Cardiac septum (tissue), 1 donor: ENCODE measurements at places on chromosomes 16 and 17. TPM values are rescaled to one million over a fixed set of nuclear protein-coding genes. Genes with fewer than 3 reads are reported as not detected.

DNA sequence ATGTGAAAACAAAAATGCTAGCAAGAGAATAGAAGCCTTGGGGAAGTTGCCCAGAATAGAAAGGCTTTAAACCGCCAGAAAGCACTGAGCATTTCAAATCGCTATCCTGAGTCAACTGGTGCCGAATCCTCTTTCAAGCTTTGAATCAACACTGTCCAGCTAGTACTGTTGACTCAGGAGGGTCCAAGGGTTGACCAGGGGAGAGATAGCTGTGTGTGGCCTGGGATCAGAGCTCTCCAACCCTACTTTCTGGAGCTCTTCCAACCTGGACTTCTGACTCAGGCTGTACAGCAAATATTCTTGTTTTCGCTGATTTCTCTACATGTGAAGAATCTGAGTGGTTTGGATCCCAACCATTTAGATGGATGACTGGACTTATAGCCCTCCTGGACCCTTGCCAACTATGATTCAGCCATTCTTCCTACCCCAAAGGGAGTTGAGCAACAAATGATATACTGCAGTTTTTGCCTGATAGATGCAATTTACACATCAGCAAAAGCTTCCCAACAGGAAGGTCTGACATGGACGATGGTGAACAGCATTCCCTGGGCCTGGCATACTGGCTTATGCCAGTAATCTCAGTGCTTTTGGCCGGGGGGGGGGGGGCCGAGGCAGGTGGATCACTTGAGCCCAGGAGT is 154.0 kb upstream of the SDK2 start:
- peak; percentile 17 for DNase-seq

DNA sequence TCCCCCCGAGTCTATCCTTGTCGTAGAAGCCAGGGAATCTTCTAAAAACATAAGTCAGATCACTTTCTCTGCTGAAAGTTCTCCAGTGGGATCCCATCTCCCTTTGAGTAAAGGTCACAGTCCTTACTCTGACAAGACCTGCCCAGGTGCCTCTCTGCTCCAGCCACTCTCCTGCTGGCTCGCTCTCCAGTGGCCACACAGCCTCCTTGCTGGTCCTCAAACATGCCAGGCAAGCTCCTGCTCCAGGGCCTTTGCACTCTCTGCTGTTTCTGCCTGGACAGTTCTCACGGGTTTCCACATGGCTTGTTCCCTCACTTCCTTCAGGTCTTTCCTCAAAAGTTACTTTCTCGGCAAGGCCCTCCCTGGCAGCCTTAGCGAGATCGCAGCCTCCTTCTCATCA is 3.4 kb downstream of the B9D1 start:
- DNase-seq = no peak

DNA sequence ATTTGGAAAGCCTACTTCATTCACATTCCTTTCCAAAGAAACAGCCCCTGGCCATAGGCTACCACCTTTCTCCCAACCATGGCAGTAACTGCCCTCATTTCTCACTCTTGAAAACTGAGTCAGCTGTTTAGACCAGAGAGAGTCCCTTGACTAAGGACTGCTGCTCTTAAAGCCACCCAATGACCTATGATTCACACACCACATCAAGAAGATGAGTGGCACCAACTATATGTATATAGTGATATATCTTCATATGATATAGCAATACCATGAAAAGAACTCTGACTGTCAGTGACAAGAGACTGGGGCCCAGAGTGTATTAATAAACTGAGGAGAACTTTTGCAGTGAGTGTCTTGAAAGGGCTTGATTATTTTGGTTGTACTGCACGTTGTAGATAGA is 404.5 kb upstream of the ASIC2 start:
- no peak for DNase-seq

DNA sequence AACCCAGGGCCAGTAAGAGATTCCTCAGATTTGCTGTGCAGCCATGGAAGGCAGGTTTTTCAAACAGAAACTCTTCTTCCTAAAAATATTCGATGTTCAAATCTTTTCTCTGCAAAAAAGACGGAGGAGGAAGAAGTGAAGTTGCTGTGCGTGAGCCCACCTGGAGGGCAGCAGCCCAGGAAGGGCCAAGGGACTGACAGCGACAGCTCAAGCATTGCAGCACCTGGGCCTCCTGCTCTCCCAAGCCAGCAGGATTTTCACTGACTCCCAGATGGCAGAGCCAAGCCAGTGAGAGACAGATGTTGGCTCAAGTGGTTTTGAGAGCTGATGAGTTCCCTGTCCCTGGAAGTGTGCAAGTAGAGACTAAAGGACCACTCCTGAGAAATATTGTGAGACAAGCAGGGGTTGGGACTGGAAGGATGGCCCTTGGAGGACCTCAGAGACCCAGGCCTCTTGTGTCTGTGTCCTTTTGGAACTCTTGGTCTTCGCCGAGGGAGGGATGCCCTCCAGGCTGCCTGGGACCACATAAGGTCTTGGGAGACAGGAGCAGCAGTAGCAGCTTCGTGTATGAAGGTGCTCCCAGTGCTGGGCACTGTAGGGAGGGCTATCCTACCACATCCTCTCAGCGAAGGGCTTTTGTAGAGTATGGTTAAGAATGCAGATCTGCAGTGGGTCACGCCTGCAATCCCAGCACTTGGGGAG is 29.3 kb upstream of the TNFRSF13B start:
- DNase-seq = peak; percentile 68

- DNase-seq = no peak
These were observed 114.4 kb downstream of the SOCS1 start for GRCh38 chr16:11141409-11142260.

DNA sequence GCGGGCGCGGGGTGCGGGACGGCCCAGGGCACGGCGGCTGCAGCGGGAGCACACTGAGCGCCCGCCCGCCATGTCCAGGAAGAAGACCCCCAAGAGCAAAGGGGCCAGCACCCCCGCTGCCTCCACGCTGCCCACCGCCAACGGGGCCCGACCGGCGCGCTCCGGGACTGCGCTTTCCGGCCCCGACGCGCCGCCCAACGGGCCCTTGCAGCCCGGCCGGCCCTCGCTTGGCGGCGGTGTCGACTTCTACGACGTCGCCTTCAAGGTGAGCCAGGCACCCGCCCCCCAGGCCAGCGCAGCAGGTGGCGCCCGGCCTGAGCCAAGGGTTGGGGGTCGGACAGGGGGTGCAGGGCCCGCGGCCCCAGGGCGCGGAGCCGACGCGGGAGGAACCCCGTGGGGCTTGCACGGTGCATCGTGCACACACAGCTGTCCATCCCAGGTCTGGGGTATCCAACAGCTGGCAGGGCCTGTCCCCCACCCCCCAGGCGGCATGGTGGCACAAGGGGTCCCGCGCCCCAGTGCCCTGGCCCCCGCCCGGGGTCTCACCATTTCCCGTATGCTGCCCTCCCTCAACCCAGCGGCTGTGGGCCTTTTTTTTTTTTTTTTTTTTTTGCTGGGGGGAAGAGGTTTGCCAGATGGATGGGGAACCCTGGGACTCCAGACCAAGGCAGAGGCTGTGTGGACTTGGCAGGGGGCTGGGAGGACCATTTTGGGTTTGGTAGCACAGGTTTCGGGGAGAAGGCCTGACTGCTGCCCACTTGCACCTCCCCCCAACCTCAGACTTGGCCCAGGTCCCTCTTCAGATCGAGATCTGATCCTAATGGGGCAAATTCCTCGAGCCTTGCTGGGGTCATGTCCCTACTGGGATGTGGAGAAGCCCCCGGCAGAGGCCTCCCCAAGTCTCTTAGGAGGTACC is 547 bp downstream of the RAB26 start:
- no peak for DNase-seq

DNA sequence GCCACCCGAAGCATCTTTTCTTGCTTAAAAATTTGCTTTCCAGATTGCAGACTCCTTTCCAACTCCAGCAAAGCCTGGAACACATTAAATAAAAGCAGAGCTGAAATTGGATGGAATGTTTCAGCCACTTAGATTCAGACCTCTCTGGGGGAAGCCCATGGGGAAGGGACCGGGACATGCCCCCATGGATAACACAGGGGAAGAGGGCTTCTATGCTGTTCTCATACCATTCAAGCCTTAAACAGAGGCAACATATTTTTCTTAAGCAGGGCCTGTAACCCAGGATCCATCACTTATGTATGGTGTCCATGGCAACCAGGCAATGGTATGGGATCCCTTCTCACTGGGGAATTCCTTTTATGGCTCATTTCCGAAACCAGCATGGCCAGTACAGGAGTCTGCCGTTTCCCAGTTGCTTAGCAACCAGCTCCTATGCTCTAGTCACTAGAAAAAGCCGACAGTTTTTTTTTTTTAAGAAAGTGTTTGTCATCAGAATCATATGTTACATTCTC is 62.0 kb upstream of the MARCHF10 start:
- DNase-seq = no peak

GRCh38 chr16:85614338-85615013 is 1.4 kb downstream of the GSE1 start:
- DNase-seq = no peak

DNA sequence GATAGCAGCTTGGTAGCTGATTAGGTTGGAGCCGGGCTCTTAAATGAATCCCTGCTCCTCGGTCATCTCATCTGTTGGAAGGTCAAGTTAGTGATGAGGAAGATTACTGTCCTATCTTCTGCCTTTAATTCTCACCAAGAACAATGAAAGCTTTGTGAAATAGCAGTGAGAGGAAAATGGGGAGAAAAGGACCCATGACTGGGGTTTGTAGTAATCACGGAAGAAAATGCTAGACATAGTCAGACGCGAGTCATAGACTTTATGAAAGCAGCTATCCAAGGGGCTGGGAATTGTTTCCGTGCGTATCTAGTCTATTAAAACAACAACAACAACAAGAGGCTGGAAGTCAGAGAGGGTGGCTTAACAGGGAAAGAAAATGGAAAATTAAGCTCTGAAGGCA is 18.3 kb downstream of the PIK3R5 start:
- DNase-seq = no peak

DNA sequence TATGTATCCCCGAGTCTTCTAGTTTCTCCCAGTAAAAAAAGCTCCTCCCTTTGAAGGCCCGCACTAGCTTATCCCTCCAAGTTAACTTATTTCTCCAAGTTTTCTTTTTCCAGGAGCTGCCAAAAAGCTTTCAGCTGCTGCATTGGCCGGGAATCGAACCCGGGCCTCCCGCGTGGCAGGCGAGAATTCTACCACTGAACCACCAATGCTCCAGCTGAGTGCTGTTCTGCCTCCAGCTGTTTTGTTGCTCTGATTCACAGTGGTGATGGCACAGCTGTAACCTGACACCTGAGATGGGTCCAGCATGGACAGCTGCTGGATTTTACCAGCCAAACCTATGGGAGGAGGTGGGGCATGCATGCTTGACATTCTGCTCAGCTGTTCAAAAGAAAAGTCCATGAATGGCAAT is 22.1 kb downstream of the VAC14 start:
- no peak for DNase-seq

GRCh38 chr17:70938336-70938735 is 769.0 kb downstream of the KCNJ2 start:
- DNase-seq = no peak

GRCh38 chr17:57515662-57516211 is 229.4 kb downstream of the CCDC182 start:
- DNase-seq = no peak

GRCh38 chr17:1714980-1715802 is 5.0 kb upstream of the TLCD2 start:
- DNase-seq = peak; percentile 96

DNA sequence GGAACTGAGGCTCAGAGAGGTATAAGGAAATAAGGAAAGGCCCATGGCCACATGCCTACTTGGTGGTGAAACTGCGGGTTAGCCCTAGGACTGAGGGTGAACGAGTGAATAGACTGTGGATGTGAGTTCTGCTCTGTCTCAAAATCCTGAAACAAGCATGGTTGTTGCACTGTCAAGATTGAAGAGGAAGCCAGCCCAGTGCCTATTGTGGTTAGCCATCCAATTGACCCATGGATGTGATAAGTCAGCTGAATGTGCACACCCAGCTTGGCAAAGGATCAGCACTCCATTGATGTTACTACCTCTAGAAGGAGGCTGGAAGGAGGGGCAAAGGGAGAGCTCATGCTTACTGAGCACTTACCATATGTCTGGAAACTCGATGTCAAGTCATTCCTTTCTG is 4.5 kb downstream of the TMEM114 start:
- peak; percentile 29 for DNase-seq

- DNase-seq = peak; percentile 36
These were observed 6.0 kb upstream of the EZH1 start for GRCh38 chr17:42750739-42751344.

GRCh38 chr17:57662041-57662440 is 83.1 kb downstream of the CCDC182 start:
- no peak for DNase-seq

The SLC26A11 gene
- total RNA-seq = 8.3 TPM

The METRN gene
- 73.3 TPM for total RNA-seq

The TSNAXIP1 gene
- total RNA-seq = 0.51 TPM

The PRSS33 gene
- not detected for total RNA-seq

The CCL13 gene
- 0.97 TPM for total RNA-seq

The TNFRSF12A gene
- 229 TPM for total RNA-seq

The CD300LB gene
- not detected for total RNA-seq

The CSNK1D gene
- 80.9 TPM for total RNA-seq

The TBC1D3C gene
- total RNA-seq = not detected
